ENCODE measurements at places on chromosomes 1 and 21. TPM values are rescaled to one million over a fixed set of nuclear protein-coding genes. Genes with fewer than 3 reads are reported as not detected.

GRCh38 chr1:109615879-109616278 lies 3.5 kb downstream of the GNAT2 start:
- H3K4me1 ChIP-seq: peaks cover 12% of the 10 kb centered on the region
- no peaks in the 10 kb centered on the region for H3K27me3 ChIP-seq
- no peak overlapping the region for H3K4me3 ChIP-seq
- H3K27ac ChIP-seq: peak overlapping the region; percentile 46
- no peak for DNase-seq

GRCh38 chr1:6612641-6613360 lies 730 bp upstream of the PHF13 start:
- peaks cover 1% of the 10 kb centered on the region for H3K36me3 ChIP-seq
- H3K27ac ChIP-seq: peak overlapping the region; percentile 4
- peak overlapping the region; percentile 77 for H3K4me3 ChIP-seq
- no peaks in the 10 kb centered on the region for H3K4me1 ChIP-seq
- no peak for DNase-seq

- peak overlapping the region; percentile 45 for H3K27ac ChIP-seq
- no peak overlapping the region for H3K4me3 ChIP-seq
- no peaks in the 10 kb centered on the region for H3K36me3 ChIP-seq
- H3K27me3 ChIP-seq: no peaks in the 10 kb centered on the region
Measured at GRCh38 chr1:169044971-169045370, 61.5 kb upstream of the ATP1B1 start.

DNA sequence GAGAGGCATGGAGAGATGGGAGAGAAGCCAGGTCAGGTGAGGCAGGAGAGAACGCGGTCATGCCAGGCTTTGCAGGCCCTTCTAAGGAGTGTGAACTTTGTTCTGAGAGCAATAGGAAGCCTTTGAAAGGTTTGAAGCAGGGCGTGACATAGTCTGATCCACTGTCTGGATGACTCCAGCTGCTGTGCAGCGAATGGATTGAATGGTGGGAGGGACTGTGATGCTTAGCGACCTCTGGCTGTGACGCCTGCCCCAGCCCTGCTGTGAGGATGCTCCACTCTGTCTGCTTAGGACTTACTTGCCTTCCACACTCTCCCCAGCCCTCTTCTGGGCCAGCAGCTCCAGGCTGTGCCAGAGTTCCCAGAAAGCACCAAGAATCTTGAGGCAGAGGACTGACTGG lies 41.8 kb upstream of the POU3F1 start:
- no peaks in the 10 kb centered on the region for H3K4me1 ChIP-seq
- DNase-seq: no peak

DNA sequence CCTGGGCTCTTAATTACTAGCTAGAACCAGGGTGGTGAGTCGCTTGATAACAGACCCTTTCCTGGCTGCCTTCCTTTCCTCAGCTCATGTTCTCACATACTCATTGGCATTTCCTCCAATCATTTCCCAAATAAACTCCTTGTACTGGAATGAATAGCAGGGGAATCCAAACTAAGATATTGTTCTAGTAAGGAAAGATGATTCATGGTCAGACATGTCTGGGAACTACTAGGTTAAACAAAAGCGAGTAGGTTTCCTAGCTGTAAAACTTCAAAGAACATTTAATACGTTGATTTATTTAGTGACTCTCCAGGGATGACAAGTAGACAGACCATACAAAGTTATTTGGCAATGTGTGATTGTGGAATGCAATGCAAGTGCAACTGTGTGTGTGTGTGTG lies 121.2 kb upstream of the KCNJ6 start:
- H3K27me3 ChIP-seq: no peaks in the 10 kb centered on the region
- no peak overlapping the region for H3K4me3 ChIP-seq
- H3K36me3 ChIP-seq: no peaks in the 10 kb centered on the region
- no peak overlapping the region for H3K27ac ChIP-seq
- no peaks in the 10 kb centered on the region for H3K4me1 ChIP-seq

DNA sequence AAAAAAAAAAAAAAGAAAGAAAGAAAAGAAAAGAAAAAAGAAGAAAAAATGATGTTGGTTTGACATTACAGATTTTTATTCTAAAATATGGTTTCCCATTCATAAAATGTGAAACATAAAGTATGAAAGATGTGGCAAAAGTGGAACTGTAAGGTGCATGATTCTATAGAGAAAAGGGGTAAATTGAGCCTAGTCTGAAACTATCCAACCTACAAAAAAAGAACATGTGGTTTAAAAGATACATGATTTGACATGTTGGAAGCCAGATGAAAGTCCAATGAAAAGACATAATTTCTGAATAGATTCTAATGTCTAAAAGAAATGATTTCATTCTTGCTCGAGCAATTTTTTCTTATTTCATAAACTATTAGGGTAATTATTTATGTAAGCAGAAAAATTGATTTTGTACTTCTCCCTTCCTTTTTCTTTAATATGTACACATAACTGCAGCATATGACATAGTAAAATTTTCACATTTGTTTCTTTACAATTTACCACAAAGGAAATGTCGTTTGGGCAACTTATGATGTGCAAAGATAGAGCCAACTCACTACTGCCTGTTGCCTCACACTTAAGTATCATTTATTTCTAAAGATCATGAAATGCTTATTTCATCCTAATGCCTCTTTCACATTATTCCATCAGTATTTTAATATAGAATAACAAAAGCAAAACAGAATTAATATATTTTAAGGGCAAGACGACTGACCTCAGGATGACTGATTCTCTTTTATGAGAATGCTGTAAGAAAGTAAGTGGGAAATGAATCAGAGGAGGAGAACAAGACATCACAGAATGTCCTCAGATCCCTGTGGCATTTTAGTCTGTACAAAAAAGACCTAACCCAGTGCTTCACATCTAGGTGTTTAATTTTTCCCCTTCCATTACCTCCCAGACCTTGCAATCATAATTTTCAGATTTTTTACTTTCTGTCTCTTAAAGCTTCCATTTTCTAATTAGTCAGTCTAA lies 165.8 kb upstream of the HMCN1 start:
- no peak overlapping the region for H3K27ac ChIP-seq
- H3K4me3 ChIP-seq: no peak overlapping the region
- H3K4me1 ChIP-seq: no peaks in the 10 kb centered on the region
- no peaks in the 10 kb centered on the region for H3K27me3 ChIP-seq
- DNase-seq: no peak

GRCh38 chr1:37338658-37339057 lies 135.7 kb upstream of the ZC3H12A start:
- no peak overlapping the region for H3K4me3 ChIP-seq
- no peaks in the 10 kb centered on the region for H3K4me1 ChIP-seq
- no peaks in the 10 kb centered on the region for H3K36me3 ChIP-seq
- DNase-seq: no peak
- H3K27me3 ChIP-seq: peaks cover 2% of the 10 kb centered on the region
- no peak overlapping the region for H3K27ac ChIP-seq

DNA sequence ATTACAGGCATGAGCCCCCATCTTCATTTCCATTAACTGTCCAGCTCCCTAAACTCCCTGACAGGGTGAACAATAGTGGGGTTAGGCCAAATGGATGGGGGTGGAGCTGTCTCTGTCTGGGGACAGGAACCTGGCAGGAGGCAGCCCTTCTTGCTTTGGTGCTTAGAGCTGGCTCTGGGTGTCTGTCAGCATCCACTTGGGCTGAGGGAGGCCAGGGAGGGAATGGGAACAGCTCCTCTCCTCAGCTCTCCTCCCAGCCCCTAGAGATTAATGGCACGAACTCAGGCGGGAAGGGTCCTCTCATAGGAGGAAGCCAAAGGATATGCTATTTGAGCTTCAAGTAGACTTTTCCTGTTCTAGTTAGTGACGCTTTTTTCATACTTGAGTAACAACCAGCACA lies 11.1 kb upstream of the ETV3L start:
- H3K27me3 ChIP-seq: no peaks in the 10 kb centered on the region
- H3K36me3 ChIP-seq: no peaks in the 10 kb centered on the region
- DNase-seq: no peak
- H3K4me3 ChIP-seq: no peak overlapping the region

GRCh38 chr1:85406081-85406480 lies 58.9 kb downstream of the DDAH1 start:
- no peak overlapping the region for H3K4me3 ChIP-seq
- H3K27ac ChIP-seq: no peak overlapping the region
- H3K36me3 ChIP-seq: no peaks in the 10 kb centered on the region
- no peak for DNase-seq
- no peaks in the 10 kb centered on the region for H3K4me1 ChIP-seq

- H3K4me1 ChIP-seq: peaks cover 4% of the 10 kb centered on the region
- no peak overlapping the region for H3K27ac ChIP-seq
- no peaks in the 10 kb centered on the region for H3K36me3 ChIP-seq
Measured at GRCh38 chr21:39373634-39374033, 24.7 kb upstream of the HMGN1 start.

DNA sequence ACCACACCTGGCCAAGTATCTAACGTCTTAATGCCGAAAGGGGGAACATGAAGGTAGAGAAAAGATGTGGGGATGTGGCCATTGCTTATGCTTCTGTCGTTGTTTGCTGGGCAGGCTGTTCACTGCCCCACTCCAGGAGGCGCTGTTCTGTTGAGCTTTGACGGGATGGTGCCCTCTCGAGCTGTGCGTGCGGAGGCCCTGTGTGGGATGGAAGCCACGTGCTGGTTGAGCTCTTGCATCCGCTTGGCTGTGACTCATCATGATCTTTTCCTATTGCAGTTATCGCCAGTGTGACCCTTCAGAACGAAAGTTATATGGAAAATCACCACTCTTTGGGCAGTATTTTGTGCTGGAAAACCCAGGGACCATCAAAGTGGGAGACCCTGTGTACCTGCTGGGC lies 26.3 kb downstream of the MTARC1 start:
- H3K27me3 ChIP-seq: no peaks in the 10 kb centered on the region
- no peak for DNase-seq
- no peaks in the 10 kb centered on the region for H3K4me1 ChIP-seq
- no peaks in the 10 kb centered on the region for H3K36me3 ChIP-seq

- no peak for DNase-seq
- H3K4me3 ChIP-seq: no peak overlapping the region
- H3K36me3 ChIP-seq: no peaks in the 10 kb centered on the region
- H3K27me3 ChIP-seq: no peaks in the 10 kb centered on the region
- no peak overlapping the region for H3K27ac ChIP-seq
Measured at GRCh38 chr1:156451505-156452160, 48.9 kb downstream of the MEF2D start.

DNA sequence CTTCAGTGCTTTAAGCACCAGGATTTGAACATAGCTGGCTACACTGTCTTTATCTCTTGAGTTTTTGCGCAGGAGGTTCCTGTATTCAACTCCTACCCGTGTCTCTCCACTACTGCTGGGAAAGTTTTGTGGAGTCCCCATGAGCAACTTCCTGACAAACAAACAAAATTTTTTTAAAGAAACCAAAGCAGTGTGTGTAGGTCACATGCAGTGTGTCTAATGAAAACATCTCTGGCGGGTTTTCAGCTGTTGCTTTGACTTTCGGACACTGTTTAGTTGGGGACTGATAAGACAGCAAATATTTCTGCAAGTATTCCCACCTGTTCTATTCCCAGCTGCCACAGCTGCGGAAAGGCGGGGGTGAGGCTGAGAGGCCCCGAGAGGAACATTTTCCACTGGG lies 2.0 kb downstream of the PSEN2 start:
- H3K27ac ChIP-seq: no peak overlapping the region
- no peak overlapping the region for H3K4me3 ChIP-seq
- no peaks in the 10 kb centered on the region for H3K27me3 ChIP-seq

DNA sequence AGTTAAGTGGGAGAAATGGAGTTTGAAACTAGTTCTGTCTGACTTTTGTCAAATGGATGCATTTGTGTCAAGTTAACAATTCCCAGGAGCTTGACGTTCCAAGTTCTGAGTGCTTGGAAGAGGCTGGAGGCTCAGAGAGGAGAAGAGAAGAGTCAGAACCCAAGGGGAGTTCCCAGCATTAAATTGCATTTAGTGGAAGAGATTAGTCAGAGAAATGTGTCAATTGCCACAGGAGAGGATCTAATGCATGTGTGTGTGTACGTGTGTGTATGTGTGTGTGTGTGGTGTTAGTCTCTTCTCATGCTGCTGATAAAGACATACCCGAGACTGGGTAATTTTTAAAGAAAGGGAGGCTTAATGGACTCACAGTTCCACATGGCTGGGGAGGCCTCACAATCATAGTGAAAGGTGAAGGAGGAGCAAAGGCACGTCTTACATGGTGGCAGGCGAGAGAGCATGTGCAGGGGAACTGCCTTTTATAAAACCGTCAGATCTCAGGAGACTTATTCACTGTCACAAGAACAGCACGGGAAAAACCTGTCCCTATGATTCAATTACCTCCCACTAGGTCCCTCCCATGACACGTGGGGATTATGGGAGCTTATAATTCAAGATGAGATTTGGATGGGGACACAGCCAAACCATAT lies 101.5 kb upstream of the TMEM51 start:
- H3K27me3 ChIP-seq: no peaks in the 10 kb centered on the region
- H3K36me3 ChIP-seq: no peaks in the 10 kb centered on the region
- H3K4me1 ChIP-seq: no peaks in the 10 kb centered on the region

DNA sequence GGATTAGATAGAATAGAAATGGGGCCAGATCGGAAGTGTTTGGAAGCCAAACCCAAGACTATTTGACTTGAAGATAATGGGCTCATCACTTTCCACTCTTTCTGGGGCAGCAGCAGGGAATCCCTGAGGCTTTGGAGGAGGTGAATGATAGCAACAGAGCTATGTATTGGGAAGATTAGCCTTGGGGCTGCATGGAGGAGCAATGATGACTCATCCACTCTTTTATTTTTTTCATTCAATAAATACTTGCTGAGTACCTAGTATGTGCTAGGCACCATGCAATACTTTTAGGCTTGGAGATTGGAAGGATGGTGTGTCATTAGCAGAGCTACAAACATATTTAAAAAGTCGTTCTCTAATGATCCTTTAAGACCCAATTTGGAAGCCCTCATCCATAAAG lies 166.9 kb upstream of the FOXD3 start:
- no peaks in the 10 kb centered on the region for H3K27me3 ChIP-seq
- H3K4me3 ChIP-seq: no peak overlapping the region
- no peaks in the 10 kb centered on the region for H3K4me1 ChIP-seq

GRCh38 chr1:245988393-245989078 lies 518.5 kb downstream of the SMYD3 start:
- no peak overlapping the region for H3K27ac ChIP-seq
- no peak for DNase-seq
- H3K27me3 ChIP-seq: no peaks in the 10 kb centered on the region
- H3K4me1 ChIP-seq: peaks cover 16% of the 10 kb centered on the region
- H3K36me3 ChIP-seq: no peaks in the 10 kb centered on the region

Gene TMPRSS3
- total RNA-seq: 1.2 TPM

Gene RHD
- not detected for total RNA-seq

Gene SELP
- not detected for total RNA-seq

Gene SLC30A10
- not detected for total RNA-seq

Gene PRAMEF27
- not detected for total RNA-seq

Gene SIK1
- 7.0 TPM for total RNA-seq

Gene TFF2
- total RNA-seq: not detected

Gene TAL1
- 0.05 TPM for total RNA-seq

Data from GM12878 (cell line).